ENCODE measurements at places on chromosomes 6 and 20.
A peak's percentile ranks its signal among the peaks of the same experiment; 100 is the strongest.

GRCh38 chr6:119215885-119216590, 133.5 kb downstream of the MAN1A1 start:
- DNase-seq, result no peak

DNA sequence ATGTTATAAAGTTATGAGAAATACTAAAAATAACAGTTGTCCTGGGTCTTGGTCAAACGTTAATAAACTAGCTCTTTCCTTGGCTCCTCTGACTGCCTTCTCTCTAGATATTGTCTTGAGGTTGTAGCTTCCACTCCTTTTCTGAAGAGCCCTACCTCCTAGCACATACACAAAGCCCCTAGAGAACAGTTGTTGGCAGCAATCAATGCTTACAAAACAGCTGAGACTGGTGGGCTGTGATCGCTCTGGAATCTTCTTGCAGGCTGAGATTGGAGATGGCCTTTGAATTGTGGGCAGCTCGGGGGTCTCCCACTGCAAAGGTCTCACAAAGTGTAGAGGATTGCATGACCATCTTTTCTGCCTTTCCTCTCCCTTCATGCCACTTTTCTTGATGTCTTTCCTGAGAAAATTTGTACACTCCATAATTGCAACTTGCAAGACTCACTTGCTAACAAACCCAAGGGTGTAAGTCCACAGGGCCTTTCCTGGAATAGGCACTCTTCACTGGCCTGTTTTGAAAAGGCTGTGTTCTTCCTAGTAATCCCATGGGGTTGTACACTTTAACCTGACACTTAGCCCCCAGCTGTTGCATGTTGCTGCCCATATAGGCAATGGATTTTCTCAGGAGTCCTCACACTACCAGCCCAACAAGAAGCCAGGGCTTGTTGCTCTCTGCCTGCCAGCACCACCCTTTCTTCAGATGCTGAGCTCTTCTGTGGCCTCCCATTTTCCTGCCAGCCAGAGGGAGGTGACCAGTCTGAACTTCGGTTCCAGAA, 99.9 kb downstream of the TCP11 start:
- DNase-seq, result no peak

GRCh38 chr20:47396762-47397476, 40.4 kb upstream of the ZMYND8 start:
- no peak for DNase-seq

GRCh38 chr20:53142225-53143127, 170.3 kb downstream of the TSHZ2 start:
- DNase-seq, result no peak

- no peak for DNase-seq
Observed at GRCh38 chr6:14396826-14397517, 279.4 kb downstream of the CD83 start.

DNA sequence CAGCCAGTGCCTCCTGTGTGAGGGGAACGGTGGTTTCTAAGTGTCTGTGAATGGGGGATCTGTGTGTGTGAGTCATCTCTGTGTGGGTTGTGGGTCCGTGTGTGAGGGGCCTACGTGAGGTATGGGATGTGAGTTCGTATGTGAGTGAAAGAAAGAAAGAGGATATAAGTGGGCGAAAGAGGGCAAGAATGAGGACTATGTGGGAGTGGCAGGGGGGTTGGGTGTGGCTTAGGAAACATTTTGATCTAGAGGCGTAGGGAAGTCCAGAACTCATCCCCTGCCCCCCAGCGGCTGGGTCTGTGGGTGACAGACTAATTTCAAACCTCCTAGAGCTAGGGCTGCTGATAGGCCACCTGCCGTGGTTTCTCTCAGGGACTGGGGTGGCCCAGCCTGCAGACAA, 35.5 kb downstream of the DHX35 start:
- DNase-seq, result peak; percentile 79

- peak; percentile 59 for DNase-seq
Observed at GRCh38 chr20:324177-325044, 941 bp upstream of the SOX12 start.

DNA sequence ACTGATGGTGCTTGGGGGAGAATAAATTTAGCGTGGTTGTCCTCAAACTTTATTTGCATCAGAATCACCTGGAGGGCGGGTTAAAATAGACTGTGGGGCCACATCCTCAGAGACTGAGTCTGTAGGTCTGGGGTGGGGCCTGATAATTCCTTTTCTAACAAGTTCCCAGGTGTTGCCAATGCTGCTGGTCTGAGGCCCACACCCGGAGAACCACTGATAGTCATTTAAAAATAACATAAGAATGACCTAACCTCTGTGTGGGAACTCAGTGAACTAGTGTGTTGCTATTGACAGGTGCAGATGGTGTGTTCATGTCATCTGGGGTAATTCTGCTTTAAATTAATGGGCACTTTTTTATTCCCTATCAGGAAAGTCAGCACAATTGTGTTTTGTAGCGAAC, 64.8 kb downstream of the RTN4IP1 start:
- no peak for DNase-seq

- DNase-seq, result no peak
Observed at GRCh38 chr6:122804962-122805485, 16.0 kb downstream of the SMPDL3A start.

- no peak for DNase-seq
Observed at GRCh38 chr6:56148488-56149186, 98.7 kb downstream of the COL21A1 start.

DNA sequence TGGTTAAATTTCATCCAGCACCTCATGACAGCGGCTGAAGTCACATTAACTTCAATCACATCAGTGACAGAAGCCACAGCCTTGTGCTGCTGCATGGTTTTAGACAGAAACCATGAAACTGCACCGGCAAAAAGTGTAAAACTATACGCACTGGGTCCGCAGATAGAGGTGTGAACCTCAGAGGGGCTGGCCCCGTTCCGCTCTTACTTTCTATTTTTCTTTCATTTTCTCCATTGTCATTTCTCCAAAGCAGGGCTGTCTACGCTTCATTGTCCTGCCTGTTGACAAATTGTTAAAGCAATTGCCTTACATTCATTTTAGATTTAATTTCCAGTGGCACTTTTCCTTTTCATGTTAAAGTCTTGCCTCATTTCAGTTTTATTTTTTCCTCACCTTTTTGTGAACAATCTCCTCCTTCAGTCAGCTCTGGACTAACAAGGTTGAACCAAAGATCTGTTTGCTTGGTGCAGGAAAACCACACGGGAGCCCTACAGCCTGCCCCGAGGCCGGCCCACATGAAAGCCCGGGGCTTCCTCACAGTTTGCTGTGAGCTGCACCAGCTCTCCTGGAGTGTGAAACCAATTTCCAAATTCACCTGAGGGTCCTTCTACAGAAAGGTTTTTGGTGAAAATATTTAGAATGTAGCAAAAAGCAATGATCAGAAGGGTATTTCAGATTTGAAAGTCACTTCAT, 63.7 kb downstream of the PRR18 start:
- no peak for DNase-seq

GRCh38 chr6:35439308-35439707, 12.8 kb upstream of the FANCE start:
- DNase-seq, result no peak

- no peak for DNase-seq
Observed at GRCh38 chr6:57027301-57027700, 19.2 kb upstream of the KIAA1586 start.

DNA sequence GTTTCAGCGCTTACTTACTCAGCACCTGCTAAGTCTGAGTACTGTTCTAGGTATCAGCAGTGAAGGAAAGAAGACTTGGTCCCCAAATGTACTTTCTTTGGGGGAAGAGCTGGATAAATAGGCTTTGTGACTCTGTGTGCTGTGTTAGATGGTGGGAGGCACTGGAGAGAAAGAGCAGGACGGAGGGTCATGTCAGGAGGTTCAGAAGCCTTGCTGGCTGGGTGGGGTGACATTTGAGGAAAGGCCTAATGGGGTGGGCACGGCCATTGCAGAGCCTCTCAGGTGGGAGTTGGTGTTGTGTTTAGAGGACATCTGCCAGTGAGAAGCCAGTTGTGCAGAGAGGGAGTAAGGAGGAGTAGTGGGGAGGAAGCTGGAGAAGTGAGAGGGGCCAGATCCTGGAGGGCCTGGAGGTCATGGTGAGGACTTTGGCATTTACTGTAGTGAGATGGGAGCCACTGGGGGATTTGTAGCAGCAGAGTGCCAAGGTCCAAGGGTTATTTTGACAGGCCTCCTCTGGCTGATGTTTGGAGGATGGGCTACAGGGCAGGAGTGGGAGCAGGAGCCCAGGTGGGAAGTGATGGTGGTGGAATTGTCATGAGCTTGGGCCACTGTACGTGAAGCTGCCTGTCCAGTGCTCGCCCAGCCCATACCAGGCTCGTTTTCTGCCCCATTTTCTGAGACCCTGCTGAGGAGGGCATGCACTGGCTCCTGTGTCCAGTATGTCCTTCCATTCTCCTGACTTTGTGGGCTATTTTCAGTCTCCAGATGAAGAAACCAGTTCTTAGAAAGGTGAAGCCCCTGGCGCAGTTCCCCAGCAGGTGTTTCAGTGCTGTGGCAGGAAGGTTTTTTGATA, 886 bp downstream of the SDCBP2 start:
- no peak for DNase-seq

DNA sequence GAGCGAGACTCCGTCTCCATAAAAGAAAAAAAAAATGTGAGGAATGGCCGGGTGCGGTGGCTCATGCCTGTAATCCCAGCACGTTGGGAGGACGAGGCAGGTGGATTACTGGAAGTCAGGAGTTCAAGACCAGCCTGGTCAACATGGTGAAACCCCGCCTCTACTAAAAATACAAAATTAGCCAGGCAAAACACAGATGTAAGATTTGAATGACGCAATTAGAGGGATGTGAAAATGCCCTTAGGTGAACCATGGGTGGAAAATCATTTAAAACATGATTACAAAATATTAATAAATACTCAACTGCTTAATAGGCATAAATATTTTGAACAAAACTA, 20.9 kb downstream of the COL9A3 start:
- no peak for DNase-seq

DNA sequence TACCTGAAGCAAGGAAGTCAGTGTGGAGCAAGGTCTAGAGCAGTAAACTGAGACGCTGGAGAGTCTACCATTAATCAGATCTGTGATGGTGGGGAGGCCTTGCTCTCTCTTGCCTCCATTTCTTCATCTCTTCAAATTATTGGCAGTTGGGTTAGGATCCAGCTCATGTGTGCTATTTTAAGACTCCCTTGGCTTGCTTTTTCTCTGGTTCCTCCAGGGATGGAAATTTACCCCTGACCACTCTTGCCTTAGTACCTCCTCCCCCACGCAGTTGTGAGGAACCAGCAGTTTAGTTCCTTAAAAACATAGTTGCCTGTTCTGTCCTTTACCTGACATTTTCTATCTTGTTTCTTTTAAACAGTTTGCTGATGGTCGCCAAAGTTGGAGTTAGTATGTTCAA, 7.4 kb downstream of the TMEM14C start:
- no peak for DNase-seq

DNA sequence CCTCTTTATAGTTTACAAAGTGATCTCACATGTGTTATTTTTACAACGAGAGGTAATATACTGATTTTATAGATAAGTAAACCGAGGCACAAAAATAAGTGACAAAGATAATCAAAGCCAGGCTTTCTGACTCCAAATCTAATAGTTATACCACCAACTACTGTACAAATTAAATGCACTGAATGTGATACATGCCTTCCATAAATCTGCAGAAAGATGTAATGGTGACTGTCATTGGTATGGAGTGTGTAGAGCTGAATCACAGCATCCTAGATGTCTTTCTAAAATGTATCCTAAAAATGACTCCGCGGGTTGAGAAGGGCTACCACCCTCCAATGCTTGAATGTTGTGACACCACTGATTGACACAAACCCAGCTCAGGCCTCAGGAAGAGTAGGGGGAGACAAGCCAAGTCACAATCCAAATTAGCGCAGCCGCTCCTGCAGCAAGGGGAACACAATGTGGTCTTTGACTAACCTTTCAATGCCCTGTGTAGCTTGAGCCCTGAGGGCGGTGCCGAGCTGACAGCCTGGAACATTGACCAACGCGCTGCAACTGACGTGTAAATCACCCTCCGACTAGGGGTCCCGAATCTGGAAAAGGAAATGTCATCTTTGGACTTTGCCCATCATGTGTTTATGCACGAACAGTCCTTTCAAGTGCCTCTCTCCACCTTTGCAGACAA, 136.8 kb downstream of the OLIG3 start:
- no peak for DNase-seq

GRCh38 chr6:3349388-3350251, 90.9 kb downstream of the PSMG4 start:
- no peak for DNase-seq

DNA sequence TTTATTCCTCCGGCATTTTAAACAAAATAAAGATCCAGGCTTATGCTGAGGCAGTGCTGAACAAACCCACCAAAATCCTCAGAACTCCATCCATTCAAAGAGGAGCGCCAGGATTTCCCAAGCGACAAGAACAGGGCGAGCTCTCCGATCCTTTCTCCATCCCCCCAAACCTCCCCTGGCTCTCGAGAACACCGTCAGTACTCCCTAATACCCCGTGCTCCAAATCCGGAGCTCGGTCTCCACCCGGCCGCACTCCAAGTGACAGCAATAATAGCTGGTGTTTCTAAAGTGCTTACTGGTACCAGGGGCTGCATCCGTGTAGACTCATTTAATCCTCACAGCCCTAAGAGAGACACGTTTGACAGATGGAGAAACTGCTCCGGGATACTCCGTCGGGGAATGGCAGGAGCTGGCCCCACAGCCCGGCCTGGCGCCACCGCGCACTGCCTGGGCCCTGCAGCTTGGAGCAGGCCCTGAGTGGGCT, 277.1 kb upstream of the QKI start:
- no peak for DNase-seq

DNA sequence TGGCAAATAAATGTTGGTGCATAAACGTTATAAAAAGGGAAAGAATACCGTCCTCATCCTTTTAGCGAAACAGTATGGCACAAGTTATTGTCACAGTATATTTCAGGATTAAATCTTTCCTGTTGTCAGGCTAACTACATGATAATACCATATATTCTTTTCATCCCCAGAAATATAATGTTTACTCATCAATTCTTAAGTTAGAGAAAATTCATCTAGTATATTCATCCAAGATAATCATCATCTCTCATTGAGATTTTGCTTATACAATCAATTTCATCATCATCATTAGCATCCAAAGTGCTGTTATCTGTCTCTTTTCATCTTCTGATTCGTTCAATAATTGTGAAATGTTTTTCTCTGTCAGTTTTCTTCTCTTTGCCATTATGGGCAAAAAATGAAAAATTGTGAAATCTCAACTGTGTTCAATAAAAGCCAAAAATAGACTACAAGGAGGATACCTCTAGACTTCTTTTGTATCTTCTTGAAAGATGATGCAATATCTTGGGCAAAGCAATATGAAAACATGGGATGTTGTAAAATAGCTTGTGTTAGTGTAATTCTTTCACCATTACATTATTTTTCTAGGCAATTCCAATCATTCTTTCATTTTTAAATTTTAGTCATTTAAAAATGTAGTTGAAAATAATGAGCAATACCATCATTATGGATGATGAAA, 2.6 kb downstream of the SPACA1 start:
- no peak for DNase-seq

- no peak for DNase-seq
Observed at GRCh38 chr20:52616629-52617028, 355.5 kb upstream of the TSHZ2 start.

DNA sequence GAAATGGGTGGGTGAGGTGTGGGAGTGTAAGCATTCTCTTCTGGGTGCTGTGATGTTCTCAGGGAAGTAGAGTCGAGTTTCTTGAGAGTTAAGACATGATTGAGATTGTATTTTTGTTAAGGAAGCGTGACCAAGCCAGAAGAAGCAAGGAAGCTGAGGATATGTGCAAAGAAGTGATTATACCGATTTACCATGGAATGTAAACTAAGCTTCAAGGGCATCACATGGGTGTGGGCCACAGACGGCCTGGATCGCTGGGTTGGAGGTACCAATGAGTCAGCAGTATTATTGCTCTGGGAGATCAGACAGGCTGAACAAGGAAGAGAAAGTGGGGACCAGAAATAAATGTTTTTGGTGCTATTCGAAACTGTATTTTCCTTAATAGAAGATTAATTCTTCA, 184.1 kb upstream of the GMDS start:
- DNase-seq, result no peak

- DNase-seq, result no peak
Observed at GRCh38 chr6:89140347-89141156, 5.3 kb upstream of the PM20D2 start.

All from GM12864 (cell line).